ENCODE measurements at places on chromosomes 3 and 15.

DNA sequence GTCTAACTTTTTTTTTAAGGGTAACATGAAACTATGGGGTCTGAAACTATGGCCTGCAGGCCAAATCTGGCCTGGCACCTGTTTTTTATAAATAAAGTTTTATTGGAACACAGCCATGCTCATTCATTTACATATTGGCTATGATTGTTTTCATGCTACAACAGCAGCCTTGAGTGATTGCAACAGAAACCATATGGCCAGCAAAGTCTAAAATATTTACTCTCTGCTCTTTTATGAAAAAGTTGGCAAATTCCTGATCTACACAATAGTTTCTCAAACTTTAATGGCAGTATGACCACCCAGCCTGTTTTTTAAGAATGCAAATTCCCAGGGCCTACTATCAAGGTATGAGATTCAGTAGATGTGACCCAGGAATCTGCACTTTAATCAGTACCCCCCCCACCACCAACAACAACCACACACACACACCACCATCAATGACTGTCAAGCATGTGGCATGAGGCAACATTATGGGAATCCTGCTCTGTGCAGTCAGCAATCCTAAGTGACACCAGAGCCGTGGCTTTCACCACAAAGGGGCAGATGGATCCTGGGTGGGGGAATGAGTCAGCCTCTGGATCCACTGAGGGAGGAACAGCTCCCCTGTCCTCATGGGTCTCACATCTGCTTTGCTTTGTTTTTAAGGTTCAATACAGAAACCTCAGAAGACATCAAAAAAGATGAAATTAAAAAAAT lies 142.8 kb downstream of the NTRK3 start:
- DNase-seq: no peak

DNA sequence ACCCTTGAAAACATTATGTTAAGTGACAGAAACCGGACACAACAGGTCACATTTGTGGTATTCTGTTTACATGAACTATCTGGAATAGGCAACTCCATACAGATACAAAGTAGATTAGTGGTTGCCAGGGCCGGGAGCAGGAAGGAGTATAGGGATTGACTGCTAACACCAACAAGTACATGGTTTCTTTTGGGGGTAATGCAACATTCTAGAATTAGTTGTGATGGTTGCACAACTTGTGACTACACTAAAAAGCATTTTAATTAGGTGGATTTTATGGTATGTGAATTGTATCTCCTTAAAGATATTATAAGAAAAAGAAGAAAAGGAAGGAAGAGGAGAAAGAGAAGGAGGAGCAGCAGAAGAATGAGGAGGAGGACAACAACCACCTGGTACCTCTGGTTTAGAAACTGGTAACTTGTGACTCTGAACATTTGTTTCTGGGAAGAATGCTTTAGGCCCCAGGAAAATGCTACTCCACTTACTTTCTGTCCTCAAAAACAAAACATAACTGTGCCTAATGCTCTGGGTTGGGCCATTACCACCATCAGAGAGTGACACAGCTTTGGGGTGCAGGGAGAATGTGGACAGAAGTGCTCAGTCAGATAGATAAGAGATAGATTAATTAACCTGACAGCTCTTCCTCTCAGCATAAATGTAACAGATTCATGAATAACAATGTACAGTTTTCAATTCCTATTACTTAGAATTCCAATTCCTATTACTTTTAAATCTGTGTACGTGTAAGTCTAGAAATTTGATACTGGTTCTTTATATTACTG lies 20.3 kb downstream of the SETMAR start:
- no peak for DNase-seq

DNA sequence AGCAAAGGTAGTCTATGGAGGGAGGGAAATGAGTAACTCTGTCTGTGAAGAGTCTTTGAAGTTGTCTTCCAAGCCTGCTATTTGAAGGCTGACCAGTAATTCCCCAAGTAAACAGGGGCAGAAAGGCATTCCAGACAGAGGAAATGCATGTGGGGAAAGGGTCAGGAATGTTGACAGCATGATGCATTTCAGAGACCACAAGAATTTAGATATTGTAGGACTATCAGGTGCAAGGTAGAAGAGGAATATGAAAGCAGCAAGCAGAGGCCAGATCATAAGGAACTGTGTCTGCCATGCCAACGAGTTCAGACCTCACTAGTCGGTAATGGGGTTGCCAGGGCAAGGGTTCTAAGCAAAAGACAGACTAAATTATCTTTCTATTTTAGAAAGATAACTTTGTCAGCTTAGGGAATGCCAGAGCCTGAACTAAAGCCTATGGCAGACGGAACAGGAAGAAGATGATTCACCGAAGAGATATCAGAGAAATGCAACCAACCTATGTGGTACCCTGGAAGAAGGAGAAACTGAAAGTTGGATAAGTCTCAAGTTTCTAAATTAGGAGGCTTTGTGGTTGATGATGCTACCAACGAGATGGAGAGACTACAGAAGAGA lies 327.0 kb upstream of the RORA start:
- DNase-seq: no peak

DNA sequence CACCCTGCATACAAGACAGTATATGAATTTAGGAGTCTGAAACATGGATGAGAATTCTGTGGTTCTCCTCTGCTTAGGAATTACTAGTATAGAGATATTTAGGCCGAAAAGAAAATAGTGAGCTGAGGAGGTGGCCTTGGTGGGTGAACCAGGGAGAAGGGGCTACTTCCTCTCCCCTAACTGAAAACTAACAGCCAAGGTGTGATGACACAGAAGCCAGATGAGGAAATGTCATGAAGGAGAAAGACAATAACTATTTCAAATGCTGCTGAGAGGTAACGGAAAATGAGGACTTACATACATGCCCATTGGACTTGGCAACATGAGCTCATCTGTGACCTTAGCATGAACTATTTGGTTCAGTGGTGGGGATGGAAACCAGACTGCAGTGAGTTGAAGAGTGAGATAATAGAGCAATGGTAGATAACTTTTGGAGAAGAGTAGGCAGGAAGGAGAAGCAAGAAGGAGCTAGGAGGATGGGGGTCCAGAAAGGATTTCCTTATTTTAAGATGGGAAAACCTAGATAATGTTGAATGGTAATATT lies 114.4 kb upstream of the TSPAN3 start:
- DNase-seq: no peak

DNA sequence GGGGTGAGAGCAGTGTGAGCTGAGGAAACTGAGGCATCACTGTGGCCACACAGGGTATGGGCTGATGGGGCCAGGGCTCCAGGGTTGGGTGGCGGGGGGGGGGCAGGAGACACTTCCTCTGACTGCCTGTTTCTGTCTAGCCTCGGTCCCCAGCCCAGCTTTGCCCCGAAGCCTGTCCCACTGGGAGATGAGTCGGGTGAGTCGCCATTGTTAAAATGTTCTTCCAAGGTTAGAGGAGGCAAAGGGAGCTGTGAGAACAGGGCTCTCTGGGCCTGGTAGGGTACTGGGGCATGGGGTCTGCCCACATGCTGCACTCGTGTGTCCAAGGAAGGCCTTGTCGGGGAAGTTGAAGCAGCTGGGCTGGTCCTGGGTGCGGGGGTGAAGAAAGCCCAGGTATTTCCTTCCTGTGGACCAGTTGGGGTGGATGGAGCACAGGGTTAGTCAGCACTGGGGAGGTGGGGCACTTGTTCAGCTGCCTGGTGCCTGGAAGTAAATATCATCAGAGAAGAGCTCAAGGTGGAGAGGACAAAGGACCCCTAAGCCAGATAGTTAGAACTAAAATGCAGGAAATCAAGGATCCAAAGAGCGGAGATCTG lies 8.3 kb upstream of the JMJD7 start:
- no peak for DNase-seq

GRCh38 chr15:69593981-69594966 lies 141.7 kb downstream of the RPLP1 start:
- DNase-seq: no peak

GRCh38 chr15:81026836-81027599 lies 26.3 kb downstream of the TLNRD1 start:
- DNase-seq: no peak

All from cortex of kidney (tissue), 1 donor.